ENCODE measurements at places on chromosomes 7 and 10.

GRCh38 chr7:6436385-6436685 lies 11.4 kb downstream of the DAGLB start:
- no peak for DNase-seq

- DNase-seq = no peak
Measured at GRCh38 chr7:100257017-100257416, 37.3 kb downstream of the PVRIG start.

GRCh38 chr7:6556196-6556595 lies 4.9 kb upstream of the GRID2IP start:
- DNase-seq = no peak

DNA sequence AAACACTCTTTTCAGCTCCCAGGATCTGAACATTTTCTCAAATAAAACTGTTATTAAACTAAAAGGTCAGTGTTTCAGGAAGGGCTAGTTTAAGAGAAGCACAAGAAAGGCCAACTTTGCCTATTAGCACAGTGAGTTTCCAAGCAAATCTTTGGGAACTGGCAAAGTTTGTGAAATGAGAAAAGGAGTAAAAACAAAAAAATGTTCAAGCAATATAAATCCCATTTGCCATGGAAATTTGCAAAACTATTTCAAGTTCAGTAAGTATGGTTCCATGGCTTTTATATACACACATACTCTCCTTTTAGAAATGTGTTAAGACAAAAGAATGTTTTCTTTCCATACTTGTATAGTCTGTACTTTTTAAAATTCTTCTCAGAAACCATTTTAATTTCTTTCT lies 51.5 kb downstream of the CHCHD3 start:
- DNase-seq = no peak

GRCh38 chr10:54799506-54799905 lies 1.5 kb downstream of the PCDH15 start:
- DNase-seq = no peak

DNA sequence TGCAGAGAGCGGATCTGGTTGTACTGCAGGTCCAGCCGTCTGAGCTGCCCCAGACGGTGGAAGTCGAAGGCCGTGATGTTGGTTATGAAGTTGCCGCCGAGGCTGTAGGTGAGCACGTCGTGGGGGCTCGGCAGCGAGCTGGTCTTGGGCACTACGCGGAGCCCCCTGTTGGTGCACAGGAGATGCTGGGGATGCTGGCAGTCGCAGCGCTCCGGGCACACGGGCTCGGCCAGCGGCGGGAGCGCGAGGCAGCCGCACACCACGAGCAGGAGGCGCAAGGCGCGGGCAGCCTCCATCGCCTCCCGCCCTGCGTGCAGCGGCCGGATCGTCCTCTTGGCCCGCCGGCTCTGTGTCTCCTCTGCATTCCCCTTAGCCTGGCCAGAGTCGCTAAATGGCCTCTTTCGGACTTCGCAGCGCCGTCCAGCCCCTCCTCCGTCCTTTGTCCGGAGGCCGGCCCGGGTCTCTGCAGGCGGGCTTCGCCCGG lies 337 bp downstream of the TRIL start:
- DNase-seq = peak; percentile 21

DNA sequence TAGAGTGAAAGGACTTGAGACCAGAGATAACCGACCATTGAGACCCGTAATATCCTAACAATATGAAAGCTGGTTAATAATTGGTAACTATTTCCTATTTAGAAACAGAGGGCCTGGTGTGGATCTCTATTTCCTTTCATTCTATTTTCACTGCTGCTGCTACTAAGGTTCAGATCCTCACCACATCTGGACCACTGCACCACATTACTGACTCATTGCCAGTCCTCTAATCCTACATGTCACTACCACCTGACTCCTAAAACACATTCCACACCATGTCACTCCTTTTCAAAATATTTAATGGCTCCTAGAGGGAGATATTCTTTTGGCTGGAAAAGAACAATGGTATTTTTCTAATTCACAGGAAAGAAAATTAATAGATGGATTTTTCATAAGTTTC lies 6.4 kb downstream of the USP54 start:
- no peak for DNase-seq

GRCh38 chr10:79331709-79332108 lies 15.6 kb upstream of the PPIF start:
- DNase-seq = no peak

DNA sequence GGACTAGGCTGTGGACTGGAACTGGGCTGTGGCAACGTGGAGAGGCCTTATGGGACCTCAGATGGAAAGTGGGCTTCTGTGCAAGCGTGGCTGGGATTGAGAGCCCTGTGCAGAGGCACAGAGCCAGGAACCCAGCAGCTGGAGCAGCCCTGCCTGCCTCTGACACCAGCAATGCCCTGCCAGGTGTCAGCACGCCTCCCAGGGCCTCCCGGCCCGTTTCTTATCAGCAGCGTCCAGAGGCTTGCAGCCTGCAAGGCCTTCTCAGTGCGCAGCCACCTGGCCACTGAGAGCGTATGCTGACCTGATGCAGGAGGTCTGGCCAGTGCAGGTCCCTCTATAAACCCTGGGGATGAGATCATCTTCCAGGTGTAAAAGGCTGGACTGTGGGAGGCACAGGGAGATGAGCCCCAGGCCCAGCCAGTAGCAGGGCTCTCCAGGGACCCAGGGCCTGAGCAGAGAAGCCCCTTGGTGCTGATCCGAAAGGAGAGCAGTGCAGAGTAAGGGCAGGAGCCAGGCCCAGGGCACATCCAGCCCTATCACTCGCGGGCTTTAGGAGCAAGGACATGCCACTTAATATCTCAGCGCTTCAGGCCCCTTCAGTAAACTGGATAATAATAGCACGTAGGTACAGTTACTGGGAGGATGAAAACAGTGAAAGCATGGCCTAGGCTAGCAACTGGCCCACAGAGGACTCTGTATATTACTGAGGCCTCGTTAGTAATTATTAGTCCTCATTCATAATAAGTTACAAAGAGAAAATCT lies 38.8 kb upstream of the ANTXRL start:
- DNase-seq = no peak

- DNase-seq = no peak
Measured at GRCh38 chr7:55515569-55516279, 56.6 kb downstream of the VOPP1 start.

DNA sequence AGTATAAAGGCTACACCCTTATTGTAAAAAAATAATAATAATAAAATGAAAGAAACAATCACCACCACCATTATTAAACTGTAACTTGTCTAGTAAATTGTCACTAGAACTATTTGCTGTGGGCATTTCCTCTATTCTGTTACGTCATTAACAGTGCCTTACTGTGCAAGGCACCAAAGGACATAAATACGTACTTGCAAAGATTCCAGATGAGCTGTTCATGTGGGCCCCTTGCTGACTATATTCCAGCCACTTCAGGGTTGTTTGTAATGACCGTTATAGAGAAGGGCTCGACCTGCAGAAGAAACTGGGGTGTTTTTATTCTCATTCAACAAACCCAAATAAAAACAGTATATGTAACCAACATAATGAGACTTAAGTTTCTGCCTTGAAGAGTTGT lies 60.4 kb downstream of the KLRG2 start:
- DNase-seq = no peak

DNA sequence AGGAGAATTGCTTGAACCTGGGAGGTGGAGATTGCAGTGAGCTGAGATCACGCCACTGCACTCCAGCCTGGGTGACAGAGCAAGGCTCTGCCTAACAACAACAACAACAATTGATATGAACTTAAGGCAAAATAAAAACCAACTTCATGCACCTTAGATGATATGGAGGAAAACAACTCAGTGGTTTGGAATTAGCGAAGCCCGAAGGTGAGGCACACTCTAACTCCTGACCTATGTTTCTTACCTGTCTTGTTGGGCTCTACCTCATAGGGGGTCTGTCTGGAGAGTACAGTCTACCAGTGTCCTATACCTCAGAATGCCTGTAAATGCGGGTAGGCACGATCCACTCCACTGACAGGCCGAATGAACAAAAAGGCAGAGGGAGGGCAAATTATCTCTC lies 24.3 kb upstream of the COBL start:
- DNase-seq = no peak

GRCh38 chr7:112182749-112183148 lies 23.4 kb downstream of the DOCK4 start:
- no peak for DNase-seq

DNA sequence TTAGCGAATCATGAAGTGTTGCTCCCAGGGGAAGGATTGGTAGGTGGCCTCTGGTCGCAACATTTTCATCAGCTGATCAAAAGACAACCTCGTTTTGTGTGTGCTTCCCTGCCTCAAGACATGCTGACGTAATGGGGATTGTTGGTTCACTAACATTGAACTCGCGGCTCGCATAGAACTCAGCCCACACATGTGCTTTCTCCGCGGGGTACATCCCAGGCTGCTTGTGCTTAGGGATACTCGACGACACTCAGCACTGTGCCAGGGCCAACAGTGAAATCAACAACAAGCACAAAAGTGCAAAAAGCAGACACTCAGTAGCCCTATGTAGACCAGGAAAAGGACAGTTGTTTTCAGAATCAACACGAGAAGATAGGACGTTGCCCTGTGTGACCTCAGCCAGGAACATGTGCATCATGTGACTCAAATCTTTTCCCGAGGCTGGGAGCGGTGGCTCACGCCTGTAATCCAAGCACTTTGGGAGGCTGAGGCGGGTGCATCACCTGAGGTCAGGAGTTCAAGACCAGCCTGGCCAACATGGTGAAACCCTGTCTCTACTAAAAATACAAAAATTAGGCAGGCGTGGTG lies 20.8 kb downstream of the WIPI2 start:
- no peak for DNase-seq

GRCh38 chr10:30973737-30974136 lies 57.9 kb downstream of the ZNF438 start:
- no peak for DNase-seq

- DNase-seq = no peak
Measured at GRCh38 chr10:44233561-44234482, 151.1 kb downstream of the CXCL12 start.

GRCh38 chr10:48550071-48550691 lies 54.7 kb downstream of the ARHGAP22 start:
- no peak for DNase-seq

All from NCI-H510A treated with DMSO at 0.1 percent for 48 hours (cell line).